ENCODE measurements at places on chromosomes 3 and 15.

- no peak overlapping the region for H3K4me3 ChIP-seq
- no peak overlapping the region for H3K27ac ChIP-seq
- peaks cover 40% of the 10 kb centered on the region for H3K36me3 ChIP-seq
- no peak for DNase-seq
- H3K27me3 ChIP-seq, result no peaks in the 10 kb centered on the region
These were observed 21.4 kb upstream of the CELF6 start for GRCh38 chr15:72341361-72341760.

DNA sequence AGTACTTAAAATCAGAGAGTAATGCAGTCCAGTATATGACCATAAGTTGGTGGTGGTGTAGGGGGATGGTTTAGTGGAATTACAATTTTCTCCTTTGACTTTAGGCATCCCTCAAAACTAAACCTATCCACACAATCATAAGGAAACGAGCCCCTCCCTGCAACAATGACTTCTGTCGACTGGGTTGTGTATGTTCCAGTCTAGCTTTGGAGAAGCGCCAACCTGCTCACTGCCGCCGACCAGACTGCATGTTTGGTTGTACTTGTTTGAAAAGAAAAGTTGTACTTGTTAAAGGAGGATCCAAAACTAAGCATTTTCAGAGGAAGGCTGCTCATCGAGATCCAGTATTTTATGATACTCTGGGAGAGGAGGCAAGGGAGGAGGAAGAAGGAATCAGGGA lies 52.8 kb downstream of the MGA start:
- H3K27me3 ChIP-seq, result no peaks in the 10 kb centered on the region
- DNase-seq, result no peak
- no peak overlapping the region for H3K27ac ChIP-seq
- H3K4me3 ChIP-seq, result no peak overlapping the region

GRCh38 chr3:52238761-52239701 lies at the start of gene TWF2:
TWF2 (minus strand) TSS chr3:52239158; CDS start chr3:52239016, 142 bp downstream.
- DNase-seq, result peak; percentile 91
- H3K27me3 ChIP-seq, result no peaks in the 10 kb centered on the region
- peak within 1 kb of the TSS; percentile 84 for H3K27ac ChIP-seq
- H3K36me3 ChIP-seq, result peaks cover 8% of the 10 kb centered on the region
- peak within 1 kb of the TSS; percentile 74 for H3K4me3 ChIP-seq
- H3K4me1 ChIP-seq, result peaks cover 33% of the 10 kb centered on the region

GRCh38 chr15:39445931-39446330 lies 134.9 kb upstream of the THBS1 start:
- H3K27me3 ChIP-seq, result no peaks in the 10 kb centered on the region
- no peak for DNase-seq
- no peaks in the 10 kb centered on the region for H3K4me1 ChIP-seq
- H3K27ac ChIP-seq, result no peak overlapping the region

DNA sequence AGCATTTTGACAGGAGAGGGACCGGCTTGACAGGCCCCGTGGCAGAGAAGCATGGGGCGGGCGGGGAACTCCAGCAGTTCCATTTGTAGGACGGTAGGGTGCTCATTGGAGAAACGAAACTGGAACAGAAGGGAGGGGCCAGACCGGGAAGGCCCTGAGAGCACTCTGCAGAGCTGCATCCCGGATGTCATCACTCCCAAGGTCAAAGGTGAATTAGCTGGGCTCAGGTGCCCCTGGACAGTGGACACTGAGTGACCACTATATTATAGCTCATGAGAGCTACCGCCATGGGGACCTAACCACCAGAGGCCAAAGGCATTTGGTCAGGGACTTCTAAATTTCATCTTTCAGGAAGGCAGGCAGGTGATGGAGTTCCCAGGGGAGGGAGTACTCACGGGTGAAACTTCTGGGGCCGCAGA lies 7.3 kb downstream of the CSRNP1 start:
- peaks cover 81% of the 10 kb centered on the region for H3K4me1 ChIP-seq
- no peak overlapping the region for H3K4me3 ChIP-seq
- H3K36me3 ChIP-seq, result peaks cover 49% of the 10 kb centered on the region
- peak; percentile 78 for DNase-seq

DNA sequence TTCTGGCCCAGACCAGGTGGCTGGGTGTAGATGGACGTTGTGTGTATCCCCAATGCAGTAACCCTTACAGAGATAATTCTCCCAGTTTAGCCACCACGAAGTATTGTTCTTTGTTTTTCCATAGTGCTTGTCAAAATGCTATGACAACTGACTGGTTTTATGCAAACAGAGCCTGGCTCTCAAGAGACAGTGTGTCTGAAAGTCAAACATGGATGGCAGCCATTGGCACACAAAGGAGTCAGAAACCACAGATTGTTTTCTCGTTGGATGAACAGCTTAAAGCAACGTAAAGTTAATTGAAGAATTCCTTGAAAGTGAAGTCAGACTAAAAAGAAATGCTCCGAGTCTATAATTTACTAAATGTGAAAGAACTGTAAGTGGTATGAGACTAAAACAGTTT lies 91.2 kb downstream of the FILIP1L start:
- H3K4me3 ChIP-seq, result no peak overlapping the region
- DNase-seq, result no peak
- no peaks in the 10 kb centered on the region for H3K36me3 ChIP-seq
- no peaks in the 10 kb centered on the region for H3K4me1 ChIP-seq
- H3K27me3 ChIP-seq, result no peaks in the 10 kb centered on the region

DNA sequence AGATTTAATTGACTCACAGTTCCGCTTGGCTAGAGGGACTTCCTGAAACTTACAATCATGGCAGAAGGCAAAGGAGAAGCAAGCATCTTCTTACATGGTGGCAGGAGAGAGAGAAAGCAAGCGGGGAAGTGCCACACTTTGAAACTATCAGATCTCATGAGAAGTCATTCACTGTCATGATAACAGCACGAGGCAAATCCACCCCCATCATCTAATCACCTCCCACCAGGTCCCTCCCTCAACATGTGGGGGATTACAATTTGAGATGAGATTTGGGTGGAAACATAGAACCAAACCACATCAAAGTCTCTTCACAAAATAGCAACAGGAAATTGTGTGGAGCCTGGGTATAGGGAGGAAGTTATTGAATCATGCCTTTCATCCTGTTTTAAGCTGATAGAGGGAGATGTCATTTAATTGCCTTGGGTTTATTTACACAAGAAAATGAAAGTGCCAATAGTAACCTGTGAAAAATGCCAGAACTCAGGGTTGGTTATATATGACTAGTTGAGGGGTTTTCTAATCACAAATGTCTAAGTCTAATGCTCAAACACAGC lies 624.8 kb upstream of the LMCD1 start:
- H3K36me3 ChIP-seq, result no peaks in the 10 kb centered on the region
- no peak for DNase-seq
- no peak overlapping the region for H3K27ac ChIP-seq
- peaks cover 9% of the 10 kb centered on the region for H3K4me1 ChIP-seq

GRCh38 chr3:51670053-51670822 lies 814 bp upstream of the TEX264 start:
- no peaks in the 10 kb centered on the region for H3K27me3 ChIP-seq
- H3K4me3 ChIP-seq, result peak overlapping the region; percentile 93
- H3K36me3 ChIP-seq, result peaks cover 6% of the 10 kb centered on the region

- no peak for DNase-seq
- no peaks in the 10 kb centered on the region for H3K4me1 ChIP-seq
- H3K27me3 ChIP-seq, result no peaks in the 10 kb centered on the region
These were observed 95.5 kb upstream of the PRR23E start for GRCh38 chr3:127097481-127097880.

- H3K27ac ChIP-seq, result no peak overlapping the region
- no peaks in the 10 kb centered on the region for H3K27me3 ChIP-seq
- H3K4me1 ChIP-seq, result peaks cover 12% of the 10 kb centered on the region
- H3K36me3 ChIP-seq, result no peaks in the 10 kb centered on the region
These were observed 39.4 kb upstream of the FRMD4B start for GRCh38 chr3:69425249-69425648.

DNA sequence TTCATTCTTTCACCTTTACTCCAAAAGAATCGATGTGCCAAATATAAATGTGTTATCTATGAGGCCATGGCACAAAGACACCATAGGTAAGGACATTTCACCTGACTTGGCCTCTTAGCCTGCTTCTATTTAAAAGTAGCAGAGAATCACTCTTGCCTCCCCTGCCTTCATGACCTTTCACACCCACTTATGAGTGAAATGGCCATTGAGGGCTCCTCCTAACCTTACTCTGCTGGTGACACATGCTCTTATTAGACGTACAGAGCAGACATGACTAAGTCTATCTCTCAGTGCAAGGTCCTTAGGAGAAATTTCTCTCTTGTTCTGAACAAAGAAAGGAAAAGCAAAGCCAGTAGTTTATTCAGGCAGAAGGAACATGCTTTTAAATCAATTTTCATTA lies 150.7 kb downstream of the LRTM1 start:
- H3K4me3 ChIP-seq, result no peak overlapping the region
- DNase-seq, result no peak
- H3K4me1 ChIP-seq, result no peaks in the 10 kb centered on the region
- no peak overlapping the region for H3K27ac ChIP-seq
- no peaks in the 10 kb centered on the region for H3K27me3 ChIP-seq
- no peaks in the 10 kb centered on the region for H3K36me3 ChIP-seq

GRCh38 chr3:32544894-32545293 lies 25.8 kb downstream of the DYNC1LI1 start:
- DNase-seq, result no peak
- no peak overlapping the region for H3K27ac ChIP-seq
- H3K4me3 ChIP-seq, result no peak overlapping the region

GRCh38 chr3:4708230-4708629 lies 215.1 kb downstream of the ITPR1 start:
- H3K4me1 ChIP-seq, result peaks cover 20% of the 10 kb centered on the region
- DNase-seq, result no peak
- H3K36me3 ChIP-seq, result peaks cover 58% of the 10 kb centered on the region

- no peaks in the 10 kb centered on the region for H3K36me3 ChIP-seq
- H3K4me3 ChIP-seq, result no peak overlapping the region
- peaks cover 26% of the 10 kb centered on the region for H3K4me1 ChIP-seq
- H3K27ac ChIP-seq, result no peak overlapping the region
- DNase-seq, result no peak
These were observed 136.8 kb downstream of the PGPEP1L start for GRCh38 chr15:98870788-98871187.

GRCh38 chr3:105369500-105370371 lies 3.0 kb downstream of the ALCAM start:
- H3K4me3 ChIP-seq, result peak overlapping the region; percentile 59
- H3K4me1 ChIP-seq, result peaks cover 8% of the 10 kb centered on the region
- H3K36me3 ChIP-seq, result no peaks in the 10 kb centered on the region

DNA sequence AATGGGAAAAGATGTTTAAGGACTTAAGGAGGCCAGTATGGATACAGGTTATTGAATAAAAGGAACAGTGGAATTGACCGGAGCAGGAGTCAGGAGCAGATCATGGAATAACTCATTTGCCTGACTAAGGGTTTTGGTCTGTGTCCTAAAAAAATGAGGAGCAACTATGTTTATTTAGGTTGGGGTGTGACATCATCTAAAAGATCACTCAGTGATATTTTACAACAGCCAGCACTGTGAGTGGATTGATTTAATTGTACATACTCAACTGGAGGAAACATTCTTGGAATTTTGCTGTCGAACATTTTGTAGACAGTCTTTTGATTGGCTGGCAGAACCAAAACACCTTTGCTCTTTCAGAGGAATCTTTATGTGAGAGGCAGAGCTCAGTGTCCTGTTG lies 348.6 kb upstream of the CDIN1 start:
- DNase-seq, result no peak
- H3K4me1 ChIP-seq, result no peaks in the 10 kb centered on the region
- no peak overlapping the region for H3K27ac ChIP-seq
- no peaks in the 10 kb centered on the region for H3K27me3 ChIP-seq
- H3K4me3 ChIP-seq, result no peak overlapping the region
- no peaks in the 10 kb centered on the region for H3K36me3 ChIP-seq

- no peaks in the 10 kb centered on the region for H3K36me3 ChIP-seq
- no peak for DNase-seq
- H3K27me3 ChIP-seq, result no peaks in the 10 kb centered on the region
- H3K4me3 ChIP-seq, result peak overlapping the region; percentile 91
- peak overlapping the region; percentile 99 for H3K27ac ChIP-seq
These were observed 518 bp downstream of the OXSR1 start for GRCh38 chr3:38165722-38166387.

DNA sequence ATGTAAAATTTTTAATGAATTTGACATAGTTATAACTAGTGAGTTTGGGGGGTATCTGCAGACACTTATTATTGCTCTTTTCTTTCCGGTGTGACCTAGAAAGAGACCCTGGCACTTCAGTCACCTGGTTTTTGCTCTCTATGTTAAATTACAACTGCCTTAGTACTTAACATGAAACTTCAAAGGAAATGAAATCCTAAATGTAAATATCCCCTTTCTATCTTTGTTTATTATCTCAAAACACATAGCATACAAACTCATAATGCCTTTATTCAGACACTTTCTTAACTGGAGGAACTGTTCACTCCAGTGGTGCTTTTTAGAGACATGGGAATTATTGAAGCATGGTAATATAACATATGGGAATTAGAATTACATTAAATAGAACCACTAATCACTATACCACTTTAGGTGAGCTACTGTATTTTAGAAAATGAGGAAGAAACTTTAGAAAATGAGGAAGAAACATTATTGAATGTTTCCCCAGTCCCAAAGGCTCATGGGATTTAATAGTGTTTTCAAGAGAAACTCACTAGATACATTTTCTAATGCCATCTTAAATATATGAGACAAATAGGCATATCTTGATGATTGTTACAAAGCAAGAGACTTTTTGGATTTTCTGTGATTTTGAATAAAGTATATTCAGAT lies 119.5 kb upstream of the MLF1 start:
- H3K4me1 ChIP-seq, result no peaks in the 10 kb centered on the region
- no peak overlapping the region for H3K4me3 ChIP-seq
- no peaks in the 10 kb centered on the region for H3K27me3 ChIP-seq
- H3K27ac ChIP-seq, result no peak overlapping the region

DNA sequence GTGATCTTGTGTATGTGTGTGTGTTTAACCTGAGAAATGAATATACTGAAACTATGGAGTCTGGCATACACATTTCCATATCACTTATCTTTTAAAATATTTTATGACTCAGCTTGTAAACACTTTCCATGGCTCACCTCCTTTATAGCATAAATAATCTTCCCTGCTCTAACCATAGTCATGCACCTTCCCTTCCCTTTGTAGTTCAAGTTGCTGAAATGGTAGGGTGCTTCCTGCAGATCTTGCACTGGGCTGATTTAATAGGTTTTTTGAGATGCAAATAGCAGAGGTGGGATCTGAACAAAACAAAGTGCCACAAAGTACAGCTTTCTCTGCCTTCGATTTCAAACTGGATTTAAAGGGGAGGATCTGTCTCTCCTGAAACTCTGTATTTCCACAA lies 712.7 kb upstream of the LMCD1 start:
- DNase-seq, result no peak
- no peaks in the 10 kb centered on the region for H3K36me3 ChIP-seq
- no peak overlapping the region for H3K27ac ChIP-seq
- no peak overlapping the region for H3K4me3 ChIP-seq
- H3K4me1 ChIP-seq, result no peaks in the 10 kb centered on the region

All from upper lobe of right lung (tissue), 1 donor.